ENCODE measurements at places on chromosomes 12 and 14.

DNA sequence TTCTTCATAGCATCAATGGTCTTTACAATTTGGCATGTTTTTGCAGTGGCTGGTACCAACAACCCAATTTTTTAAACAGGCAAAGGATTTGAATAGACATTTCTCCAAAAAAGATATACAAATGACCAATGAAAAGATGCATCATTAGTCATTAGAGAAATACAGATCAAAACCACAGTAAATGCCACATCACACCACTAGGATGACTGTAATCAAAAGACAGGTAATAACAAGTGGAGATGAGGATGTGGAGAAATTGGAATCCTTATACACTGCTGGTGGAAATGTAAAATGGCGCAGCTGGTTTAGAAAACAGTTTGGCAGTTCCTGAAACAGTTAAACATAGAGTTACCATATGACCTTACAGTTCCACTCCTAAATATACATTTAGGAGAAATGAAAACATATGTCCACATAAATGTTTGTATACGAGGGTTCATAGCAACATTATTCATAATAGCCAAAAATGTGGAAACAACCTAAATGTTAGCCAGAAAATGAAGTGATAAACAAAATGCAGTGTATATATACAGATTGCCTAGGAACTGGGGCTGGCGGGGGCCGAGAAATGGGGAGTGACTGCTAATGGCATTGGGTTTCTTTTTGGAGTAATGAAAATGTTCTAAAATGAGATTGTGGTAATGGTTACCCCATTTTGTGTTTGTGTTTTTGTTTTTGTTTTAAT lies 55.2 kb downstream of the TGFB3 start:
- no peak for DNase-seq

- DNase-seq = peak; percentile 26
These were observed 107.7 kb upstream of the CAND1 start for GRCh38 chr12:67161322-67161918.

GRCh38 chr12:76143343-76144244 lies 59.1 kb upstream of the NAP1L1 start:
- peak; percentile 8 for DNase-seq

DNA sequence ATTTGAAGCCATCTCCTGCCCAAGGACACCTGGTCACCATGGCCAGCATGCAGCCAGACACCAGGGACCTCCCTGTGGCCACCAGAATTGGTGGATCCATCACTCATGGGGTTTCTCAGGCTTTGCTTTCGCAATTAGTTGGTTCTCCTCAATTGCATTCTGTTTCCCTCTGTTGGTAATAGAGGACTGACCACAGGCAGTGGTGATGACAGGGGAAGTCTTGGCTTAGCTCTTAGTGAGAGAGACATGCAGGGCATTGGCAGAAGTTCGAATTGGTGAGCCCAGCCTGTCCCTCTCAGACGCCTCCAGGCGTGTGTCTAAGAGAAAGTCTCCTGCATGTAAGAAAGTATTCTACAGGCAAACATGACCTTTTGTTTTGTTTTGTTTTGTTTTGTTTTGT lies 21.3 kb downstream of the HCAR2 start:
- DNase-seq = no peak

GRCh38 chr12:31226639-31227038 lies 99.3 kb downstream of the SINHCAF start:
- no peak for DNase-seq

DNA sequence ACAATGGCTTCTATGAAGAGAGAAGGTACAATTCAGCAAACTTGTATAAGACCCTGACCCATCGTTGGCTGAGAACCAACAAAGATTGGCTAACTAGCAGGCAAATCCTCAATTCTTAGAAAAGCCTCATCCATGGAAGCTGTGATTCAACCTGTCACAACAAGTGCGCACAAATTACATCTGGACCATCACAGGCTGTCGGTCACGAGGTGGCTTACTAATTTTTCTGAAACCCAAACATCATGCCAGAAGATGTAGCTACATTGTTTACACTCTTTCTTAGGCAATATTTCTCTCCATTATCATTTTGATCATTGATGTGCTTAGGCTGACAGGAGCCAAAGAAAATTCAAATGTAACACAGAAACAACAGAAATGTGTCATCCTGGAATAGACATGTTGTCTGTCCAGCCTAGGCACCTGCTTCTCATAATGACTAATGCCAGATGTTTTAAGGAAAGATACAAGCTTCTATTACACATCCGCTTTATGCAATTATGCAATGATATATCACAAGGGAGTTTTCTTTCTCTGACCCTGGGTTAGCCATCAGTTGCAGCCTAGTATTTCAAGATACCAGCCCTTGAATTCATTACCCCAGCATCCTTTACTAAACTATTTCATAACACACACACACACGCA lies 92.9 kb upstream of the DIO2 start:
- DNase-seq = no peak

GRCh38 chr12:58844161-58844560 lies 76.1 kb downstream of the LRIG3 start:
- DNase-seq = no peak

DNA sequence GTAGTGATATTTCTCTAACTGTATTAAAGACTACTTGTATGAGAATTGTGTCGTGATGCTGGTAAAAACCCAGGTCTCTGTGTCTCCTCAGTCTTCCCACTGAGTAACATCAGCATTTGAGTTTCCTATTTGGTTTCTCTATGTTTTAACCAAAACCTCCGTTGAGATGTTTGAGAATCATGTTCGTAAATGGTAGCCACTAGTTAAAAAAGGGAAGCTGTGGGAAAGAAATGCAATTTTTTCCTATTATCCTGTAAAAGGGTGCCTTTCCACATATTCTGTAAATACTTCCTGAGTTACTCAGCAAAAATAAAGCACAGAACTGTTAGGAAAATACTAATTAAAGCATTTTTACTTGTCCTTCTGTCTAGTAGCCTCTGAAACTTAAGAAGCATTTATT lies 7.0 kb downstream of the CLEC1B start:
- DNase-seq = no peak

GRCh38 chr14:69574263-69574953 lies at the start of gene CCDC177:
Gene CCDC177 (minus strand): TSS chr14:69574871. CDS start chr14:69573622, 1,249 bp downstream.
- peak; percentile 80 for DNase-seq

DNA sequence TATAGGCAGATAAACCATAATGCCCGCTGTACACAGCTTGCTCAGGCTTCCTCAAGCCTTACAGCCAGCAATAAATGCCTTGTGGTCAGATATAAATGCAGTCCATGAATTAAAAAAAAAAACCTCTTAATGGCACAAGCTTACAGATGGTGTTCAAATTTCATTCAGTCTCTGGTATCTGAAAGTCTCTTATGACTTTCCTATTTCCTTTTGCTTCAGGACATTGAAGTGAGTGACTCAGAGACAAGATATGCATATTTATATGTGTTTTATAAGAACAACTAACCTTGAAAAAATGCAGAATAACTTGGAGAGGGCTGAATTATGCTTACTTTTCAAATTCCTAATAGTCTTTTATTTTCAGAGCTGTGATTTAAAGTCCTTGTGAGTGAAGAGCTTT lies 426.9 kb upstream of the MIS18BP1 start:
- no peak for DNase-seq

DNA sequence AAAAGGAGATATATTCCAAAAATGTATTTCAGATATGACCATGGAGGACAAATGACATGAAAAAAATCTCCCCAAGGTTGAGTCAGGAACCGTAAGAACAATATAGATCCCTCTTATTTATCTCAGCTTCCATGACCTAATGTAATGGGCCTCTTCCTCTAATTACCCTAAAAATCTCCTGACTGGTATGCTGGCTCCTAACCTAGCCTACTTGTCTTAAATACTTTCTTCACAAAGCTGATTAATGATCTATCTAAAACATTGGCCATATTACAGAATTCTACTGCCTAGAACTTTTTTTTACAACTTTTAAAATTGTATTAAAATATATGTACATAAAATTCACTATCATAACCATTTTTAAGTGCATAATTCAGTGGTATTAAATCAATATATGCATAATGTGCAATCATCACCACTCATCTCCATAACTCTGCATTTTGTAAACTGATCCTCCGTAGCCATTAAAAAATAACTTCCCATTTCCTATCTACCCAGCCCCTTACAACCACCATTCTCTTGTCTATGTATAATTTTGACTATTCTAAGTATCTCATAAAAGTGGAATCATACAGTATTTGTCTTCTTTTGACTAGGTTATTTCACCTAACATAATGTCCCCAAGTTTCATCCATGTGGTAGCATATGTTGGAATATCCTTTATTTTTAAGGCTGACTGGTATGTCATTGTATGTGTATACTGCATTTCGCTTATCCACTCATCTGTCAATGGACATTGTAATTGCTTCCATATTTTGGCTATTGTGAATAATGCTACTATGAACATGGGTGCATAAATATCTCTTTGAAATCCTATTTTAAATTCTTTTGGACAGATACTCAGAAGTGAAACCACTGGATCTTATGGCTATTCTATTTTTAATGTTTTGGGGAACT lies 464.6 kb downstream of the ADAMTS20 start:
- no peak for DNase-seq

DNA sequence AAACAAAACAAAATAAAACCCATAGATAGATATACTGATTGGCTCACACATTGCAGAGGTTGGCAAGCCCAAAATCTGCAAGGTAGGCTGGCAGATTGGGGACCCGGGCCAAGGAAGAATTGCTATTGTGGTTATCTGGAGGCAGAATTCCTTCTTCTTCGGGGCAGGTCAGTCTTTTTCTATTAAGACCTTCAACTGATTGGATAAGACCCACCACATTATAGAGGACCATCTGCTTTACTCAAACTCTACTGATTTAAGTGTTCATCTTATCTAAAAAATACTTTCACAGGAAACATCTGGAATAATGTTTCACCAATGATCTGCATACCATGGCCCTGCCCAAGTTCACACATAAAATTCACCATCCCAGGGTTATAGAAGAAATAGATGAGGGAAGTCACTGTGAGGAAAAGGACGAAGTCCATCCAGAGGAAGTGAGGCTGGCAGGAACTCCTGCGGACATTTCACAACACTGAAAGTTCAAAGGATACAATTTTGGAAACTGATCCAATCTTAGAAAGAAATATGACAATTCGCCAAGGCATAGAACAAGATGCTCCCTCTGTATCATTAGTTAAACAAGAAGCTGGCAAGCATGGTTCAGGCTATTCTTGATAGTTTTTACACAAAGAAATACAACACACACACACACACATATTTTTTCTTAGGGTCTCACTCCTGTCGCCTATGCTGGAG lies 127.6 kb upstream of the MED13L start:
- no peak for DNase-seq

DNA sequence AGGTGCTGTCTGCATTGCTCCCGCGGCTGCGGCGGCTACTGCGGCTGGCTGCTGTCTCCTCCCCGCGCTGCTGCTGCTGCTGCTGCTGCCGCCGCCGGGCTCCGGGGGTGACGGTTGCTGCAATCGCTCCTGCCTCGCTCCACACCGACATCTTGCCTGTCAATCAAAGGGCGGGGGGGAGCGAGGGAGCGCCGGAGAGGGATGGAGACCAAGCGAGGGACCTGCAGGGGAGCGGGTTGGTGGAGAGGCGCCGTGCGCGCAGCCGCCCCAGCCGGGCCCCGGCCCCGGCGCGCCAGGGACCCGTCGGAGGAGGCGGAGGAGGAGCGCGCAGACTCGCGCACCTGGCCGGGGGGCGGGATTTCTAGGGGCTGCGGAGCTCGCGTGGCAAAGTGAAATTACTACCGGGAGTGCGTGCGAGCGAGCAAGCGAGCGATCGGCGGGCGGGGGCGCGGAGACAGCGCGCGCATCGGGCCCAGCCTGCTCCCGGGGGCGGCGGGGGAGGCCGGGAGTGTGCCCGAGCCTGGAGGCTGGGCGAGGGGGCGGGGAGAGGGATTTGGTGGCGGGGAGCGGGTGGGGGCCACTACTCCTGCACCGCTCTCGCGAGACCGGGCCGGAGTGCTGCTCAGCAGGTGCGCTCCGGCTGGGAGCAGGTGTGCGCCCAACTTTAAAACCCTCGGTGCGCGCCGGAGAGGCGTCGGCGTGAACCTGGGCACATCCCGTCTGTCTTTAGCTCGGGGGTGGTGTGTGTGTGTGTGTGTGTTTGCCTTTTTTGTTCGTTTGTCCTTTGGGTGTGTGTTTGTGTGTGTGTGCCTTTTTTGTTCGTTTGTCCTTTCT lies at the start of gene KSR2:
TSS of gene KSR2 (minus strand) at position 165 of the 834 bp plus-strand sequence. CDS start 735 bp downstream, outside the sequence.
- DNase-seq = peak; percentile 53

- DNase-seq = no peak
These were observed 8.2 kb downstream of the GOLT1B start for GRCh38 chr12:21509768-21510167.

- DNase-seq = no peak
These were observed 155.5 kb upstream of the CCND2 start for GRCh38 chr12:4118017-4118510.

DNA sequence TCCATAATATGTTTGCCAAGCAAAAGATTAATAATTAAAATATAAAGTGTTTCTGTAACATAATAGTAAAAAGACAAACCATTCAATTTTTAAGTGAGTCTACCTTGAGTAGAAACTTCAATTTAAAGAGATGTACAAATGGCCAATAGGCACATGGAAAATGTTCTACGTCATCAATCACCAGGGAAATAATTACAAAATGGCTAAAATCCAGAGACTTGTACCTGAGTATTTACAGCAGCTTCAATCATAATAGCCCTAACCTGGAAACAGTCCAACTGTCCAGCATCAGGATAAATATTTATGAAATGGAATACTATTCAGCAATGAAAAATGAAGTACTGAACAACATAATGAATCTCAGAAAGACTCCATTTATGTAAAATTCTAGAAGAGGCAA lies 95.5 kb upstream of the FAR2 start:
- no peak for DNase-seq

DNA sequence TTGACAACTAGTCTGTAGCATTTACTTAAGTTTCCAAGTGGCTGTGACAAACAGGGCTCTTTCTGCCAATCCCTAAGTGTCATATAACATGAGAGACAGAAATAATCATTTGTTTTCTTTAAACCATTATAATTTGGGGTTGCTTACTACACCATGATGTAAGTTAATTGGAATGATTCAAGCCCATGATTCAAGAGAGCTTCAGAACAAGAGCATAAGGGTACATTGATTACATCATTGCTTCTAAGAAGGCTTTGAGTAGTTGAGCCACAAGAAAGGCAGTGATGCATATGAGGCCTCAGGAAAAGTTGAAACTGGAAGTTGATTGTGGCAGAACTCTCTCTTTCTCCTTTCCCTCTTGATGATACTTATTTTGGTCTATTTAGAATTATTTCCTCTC lies 444.0 kb downstream of the CCER1 start:
- no peak for DNase-seq

GRCh38 chr14:55600784-55601561 lies 21.0 kb downstream of the KTN1 start:
- no peak for DNase-seq

All from activated naive CD4-positive, alpha-beta T cell treated with Interleukin-2 at 50 U/mL for 16 hours (primary cell).